ENCODE measurements at places on chromosomes 1 and 21. TPM values are rescaled to one million over a fixed set of nuclear protein-coding genes. Genes with fewer than 3 reads are reported as not detected.

PTGFR gene
- polyA plus RNA-seq = 35.8 TPM

BGLAP gene
- polyA plus RNA-seq = 2.4 TPM

CFAP141 gene
- polyA plus RNA-seq = not detected

GRCh38 chr1:215824245-215824644 lies 257.1 kb downstream of the KCTD3 start:
- no peak for DNase-seq

DNA sequence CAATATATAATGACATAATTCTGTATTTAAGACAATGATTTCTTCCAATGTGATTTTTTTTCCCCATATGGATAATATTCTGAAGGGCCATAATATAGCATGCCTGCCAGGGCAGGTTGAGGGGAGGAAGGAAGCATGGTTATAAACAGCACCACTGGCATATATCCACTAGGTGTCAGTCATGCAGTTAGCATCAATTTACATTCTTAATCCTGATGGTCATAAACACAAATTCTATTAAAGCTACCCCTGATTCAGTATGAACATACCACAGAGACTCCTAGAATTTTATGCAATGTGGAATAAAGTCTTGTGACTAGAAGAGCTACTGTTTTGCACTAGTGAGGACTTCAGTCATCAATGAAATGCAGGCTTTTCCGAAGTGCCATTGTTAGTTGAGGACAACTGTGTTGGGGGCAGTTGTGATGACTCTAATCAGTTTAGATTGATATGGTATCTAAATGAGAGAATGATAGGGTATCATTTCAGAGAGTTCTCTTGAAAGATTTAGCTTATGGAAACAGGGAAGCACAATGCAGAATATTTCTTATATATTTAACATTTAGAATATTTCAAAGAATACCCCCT lies 342.7 kb upstream of the NR5A2 start:
- peak; percentile 53 for DNase-seq

DNA sequence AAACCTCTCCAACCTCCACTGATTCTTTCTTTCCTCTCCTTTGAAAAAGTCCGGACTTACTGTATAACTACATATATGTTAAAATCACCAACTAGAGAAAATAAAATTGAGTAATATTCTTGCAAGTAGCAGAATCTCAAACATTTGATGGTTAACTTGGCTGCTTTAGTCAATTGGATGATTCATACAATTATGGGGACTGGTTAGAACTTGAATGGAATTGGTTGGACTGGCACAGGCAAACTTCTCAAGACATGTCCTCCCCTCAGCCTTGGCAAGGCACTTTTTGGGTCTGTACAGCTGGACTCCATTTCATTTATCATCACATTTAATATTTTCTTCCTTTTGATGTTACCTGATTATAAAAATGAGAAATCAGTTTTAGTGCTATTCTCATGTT lies 6.5 kb downstream of the WLS start:
- no peak for DNase-seq

DNA sequence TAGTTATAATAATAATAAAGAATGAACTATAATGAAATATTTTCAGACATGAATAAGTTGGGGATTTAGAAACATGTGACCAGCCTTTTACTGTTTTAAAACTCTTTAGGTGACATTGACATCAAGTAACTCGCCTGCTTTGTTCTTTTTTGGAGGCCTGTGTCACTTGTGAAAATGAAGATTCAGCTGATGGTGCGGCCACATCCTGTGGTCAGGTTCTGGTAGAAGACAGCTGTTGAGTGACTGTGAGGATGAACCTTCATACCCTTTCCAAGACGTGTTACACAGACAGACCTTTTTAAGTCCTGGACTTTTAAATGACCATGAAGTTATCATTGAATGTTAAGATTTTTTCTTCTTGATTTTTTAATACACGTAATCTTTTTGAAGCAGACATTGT lies 10.3 kb downstream of the UTS2 start:
- DNase-seq = no peak

DNA sequence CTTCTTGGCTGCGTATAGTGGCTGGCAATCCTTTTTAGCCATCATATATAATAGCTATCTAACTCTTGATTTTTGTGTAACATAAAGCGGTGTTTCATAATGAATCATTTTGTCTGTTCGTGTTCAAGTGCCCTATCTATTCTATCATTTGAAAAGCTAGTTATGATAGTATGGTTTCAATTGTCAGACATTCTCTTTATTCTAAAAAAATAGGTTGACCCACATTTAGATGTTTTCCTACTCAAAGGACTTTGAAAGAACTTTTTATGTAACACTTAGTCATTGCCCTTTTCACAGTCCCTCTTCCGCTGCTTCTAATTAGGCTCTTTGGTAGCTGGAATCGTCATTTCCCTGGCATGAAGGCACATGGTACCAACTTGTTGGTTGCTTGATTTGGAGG lies 272.2 kb upstream of the B3GALT2 start:
- DNase-seq = no peak

GRCh38 chr1:221347706-221348105 lies 394.2 kb downstream of the DUSP10 start:
- DNase-seq = no peak

DNA sequence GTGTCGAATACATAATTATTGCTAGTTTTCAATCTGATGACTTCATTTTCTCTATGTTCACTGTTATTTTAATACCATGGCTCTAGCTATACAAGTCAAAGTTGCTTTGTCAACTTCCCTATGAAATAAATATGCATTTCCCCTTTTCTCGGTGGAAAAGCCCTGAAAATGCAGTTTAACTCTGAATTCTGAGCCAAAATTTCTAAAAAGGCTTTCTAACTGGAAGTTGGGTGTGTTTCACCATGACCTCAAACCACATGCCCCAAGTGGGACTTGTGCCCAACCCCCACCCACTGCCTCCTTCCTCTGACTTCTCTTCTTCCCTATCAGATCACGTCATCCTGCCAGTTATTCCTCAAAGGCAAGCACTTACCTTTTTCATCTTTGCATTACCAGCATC lies 8.9 kb downstream of the MKNK1 start:
- no peak for DNase-seq

DNA sequence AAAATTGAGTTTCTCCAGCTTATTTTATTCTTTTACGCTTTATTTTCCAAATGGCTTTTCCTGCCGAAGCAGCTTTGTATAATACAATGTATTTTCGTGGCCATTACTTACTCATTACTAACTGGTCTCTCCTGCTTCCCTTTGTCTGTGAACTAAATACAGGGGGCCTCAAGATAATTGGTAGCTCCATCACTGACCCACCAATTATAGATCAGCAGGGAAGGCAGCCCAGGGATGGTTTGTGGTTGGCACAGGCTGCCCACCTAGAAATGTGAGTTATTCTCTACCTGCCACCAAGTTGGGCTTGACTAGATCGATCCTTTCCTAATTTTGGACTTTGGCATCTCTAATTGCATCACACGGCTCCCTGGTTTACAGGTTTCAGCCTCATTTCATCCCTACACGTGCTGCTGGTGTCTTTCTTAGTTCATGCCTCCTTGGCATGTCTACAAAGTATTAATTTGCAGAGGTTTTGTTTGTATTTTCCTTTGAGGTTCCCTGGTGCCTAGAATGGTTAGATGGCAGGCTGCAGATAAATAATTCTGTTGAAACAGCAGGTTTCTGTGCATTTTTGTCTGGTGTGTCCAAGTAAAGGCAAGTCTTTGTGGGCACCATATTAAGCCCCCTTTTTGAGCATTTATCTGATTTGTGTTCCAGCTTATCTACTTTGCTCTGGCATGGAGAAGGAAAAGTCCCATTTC lies 35.2 kb downstream of the PEX14 start:
- DNase-seq = no peak

- DNase-seq = peak; percentile 85
Observed at GRCh38 chr1:155134880-155135414, 705 bp upstream of the SLC50A1 start.

Measured in muscle of arm (tissue), 14 donors.